ENCODE measurements at places on chromosomes 6 and 20.

DNA sequence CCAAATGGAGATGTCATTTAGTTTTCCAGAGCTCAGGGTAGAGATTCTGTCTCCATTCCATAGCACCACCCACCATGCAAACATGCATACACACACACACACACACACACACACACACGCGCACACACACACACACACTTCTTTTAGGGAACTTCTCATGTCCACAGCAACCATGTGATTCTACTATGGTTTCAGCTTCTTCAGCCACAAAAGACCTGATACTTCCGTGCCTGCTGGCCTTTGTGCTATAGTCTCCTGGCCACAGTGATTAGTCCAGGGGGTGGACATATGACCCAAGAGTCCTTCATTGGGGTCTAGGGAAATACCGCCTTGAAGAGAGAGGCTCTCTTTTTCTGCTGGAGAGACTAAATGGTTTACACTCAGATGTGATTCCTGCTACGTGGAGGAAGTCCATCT lies 53.5 kb downstream of the CARMIL1 start:
- no peak for DNase-seq

GRCh38 chr6:16503970-16504415 lies 257.3 kb downstream of the ATXN1 start:
- DNase-seq: no peak

DNA sequence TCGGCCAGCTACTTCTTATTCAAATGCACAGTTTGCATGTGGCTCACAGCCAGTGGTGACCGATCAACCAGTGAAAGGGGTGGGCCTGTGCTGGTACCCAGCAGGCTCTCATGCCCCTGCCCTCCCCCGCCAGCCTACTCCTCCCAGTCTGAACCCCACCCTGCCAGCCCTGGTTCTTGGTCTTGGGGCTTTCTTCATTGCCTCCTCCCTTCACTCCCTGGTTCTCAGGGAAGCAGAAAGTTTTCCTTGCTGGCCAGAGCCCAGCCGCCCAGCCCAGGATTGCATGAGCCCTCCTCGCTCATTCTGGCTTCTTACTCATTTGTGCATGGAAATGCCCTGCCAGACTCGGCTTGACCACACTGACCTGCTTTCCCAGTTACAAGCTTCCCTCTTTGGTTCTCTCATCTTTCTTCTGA lies 40.8 kb downstream of the KCNK17 start:
- DNase-seq: no peak

GRCh38 chr6:118875672-118876071 lies 18.3 kb upstream of the ASF1A start:
- DNase-seq: peak; percentile 96

GRCh38 chr6:168498161-168498843 lies 57.3 kb downstream of the SMOC2 start:
- no peak for DNase-seq

- DNase-seq: no peak
These were observed 17.6 kb upstream of the ELMO2 start for GRCh38 chr20:46423882-46424482.

All from NCI-H1105 treated with DMSO at 0.1 percent for 48 hours (cell line).